ENCODE measurements at places on chromosomes 16 and 17.

DNA sequence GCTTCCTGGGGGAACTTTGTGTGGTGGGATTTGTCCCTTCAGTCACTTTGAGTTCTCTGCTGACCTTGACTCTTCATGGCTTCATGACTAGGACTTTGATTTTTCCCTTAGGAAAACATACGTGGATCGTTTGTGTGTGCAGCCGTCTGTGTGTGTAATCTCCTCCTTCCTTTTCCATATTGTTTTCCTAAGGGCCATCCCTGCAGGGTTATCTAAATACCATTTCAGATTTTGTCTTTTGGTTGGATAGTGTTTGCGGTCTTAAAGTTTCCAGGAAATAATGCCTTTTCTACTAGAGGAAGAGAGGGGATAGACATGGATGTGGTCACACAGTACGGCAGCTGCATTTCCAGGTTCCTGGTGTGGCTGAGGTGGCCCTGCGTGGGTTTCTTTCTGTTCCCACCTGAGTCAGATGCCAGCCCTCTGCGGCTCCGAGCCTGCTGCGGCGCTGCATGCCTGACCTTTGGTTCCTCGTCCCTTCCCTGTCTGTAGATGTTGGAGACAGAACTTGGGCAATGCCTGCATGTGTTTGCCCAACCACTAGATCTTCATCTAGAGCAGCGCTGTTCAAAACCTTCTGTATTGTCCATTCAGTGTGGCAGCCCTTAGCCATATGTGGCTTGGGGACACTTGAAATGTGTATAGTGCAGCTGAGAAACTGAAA is 72.0 kb upstream of the LGALS9 start:
- DNase-seq: no peak

- DNase-seq: no peak
Measured at GRCh38 chr17:3780986-3781385, 20.0 kb downstream of the ITGAE start.

GRCh38 chr16:27476240-27476639 is 73.5 kb downstream of the GTF3C1 start:
- no peak for DNase-seq

DNA sequence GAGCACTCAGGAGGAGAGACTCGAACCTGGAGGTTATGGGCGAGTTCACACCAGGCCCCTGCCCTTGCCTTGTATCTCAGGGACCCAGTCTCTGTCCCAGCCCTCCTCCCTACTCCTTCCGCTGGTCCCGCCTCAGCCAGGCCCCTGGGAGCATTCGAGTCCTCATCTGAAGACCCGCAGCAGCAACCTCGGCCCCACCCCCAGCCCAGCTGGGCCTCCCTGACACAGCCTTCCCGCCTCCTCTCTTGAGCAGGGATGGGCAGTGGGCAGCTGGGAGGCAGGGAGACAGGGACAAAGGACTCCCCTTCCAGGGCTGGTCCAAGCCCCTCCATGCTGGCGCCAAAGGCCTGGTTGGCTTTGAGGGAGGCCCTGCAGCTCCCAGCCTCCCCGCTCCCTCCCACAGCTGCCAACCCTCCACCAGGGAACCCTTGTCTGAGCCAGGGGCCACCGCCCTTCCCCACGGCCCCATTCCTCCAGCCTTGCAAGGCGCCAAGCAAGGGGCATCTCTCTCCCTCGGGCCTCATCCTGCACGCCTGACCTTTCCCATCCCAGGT is 15.4 kb upstream of the ZC3H18 start:
- no peak for DNase-seq

- no peak for DNase-seq
Measured at GRCh38 chr17:77386502-77387192, 245.9 kb downstream of the SEC14L1 start.

GRCh38 chr17:14619821-14620220 is 318.9 kb downstream of the HS3ST3B1 start:
- no peak for DNase-seq

Data from CD4-positive, alpha-beta T cell treated with Interleukin-12 subunit alpha and Interleukin-12 subunit beta, for 1 hour (primary cell).